ENCODE measurements at places on chromosomes 13 and 19. TPM values are rescaled to one million over a fixed set of nuclear protein-coding genes. Genes with fewer than 3 reads are reported as not detected.
A peak's percentile ranks its signal among the peaks of the same experiment; 100 is the strongest.

DNA sequence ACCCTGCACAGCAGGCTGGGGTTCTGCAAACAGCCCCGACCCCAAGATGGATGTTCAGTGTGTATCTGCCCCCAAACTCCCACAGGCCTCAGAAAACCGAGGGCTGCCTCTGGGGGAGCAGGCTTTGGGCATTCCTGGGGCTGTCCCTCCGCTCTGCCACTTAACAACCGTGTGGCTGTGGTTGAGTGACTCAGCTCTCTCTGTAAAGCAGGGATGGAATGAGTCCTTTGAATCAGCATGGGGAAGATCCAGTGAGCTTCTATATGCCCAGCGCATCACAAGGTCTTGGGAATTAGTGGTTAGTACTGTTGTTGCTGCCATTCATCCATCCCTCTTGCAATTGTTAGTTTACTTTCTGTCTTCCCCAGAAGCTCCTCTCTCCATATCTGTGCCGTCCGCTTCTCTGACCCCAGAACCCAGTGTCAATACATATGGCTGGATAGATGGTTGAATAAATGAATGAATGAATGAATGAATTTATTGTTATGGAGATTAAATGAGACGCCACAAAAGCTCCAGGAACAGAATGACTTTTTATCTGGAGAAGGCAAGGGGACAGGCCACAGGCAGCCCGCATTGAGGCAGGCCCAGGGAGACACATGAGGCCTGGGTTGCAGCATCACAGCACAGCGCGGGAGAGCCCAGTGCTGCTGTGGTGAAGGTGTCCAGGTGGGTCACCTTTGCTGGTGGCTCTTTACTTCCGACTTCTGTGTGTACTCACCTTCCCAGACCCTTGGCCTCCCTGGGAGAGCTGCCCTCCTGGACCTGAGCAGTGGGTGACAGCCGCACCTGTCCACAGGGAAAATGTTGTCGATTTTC is 89.2 kb downstream of the RGCC start:
- DNase-seq: no peak

DNA sequence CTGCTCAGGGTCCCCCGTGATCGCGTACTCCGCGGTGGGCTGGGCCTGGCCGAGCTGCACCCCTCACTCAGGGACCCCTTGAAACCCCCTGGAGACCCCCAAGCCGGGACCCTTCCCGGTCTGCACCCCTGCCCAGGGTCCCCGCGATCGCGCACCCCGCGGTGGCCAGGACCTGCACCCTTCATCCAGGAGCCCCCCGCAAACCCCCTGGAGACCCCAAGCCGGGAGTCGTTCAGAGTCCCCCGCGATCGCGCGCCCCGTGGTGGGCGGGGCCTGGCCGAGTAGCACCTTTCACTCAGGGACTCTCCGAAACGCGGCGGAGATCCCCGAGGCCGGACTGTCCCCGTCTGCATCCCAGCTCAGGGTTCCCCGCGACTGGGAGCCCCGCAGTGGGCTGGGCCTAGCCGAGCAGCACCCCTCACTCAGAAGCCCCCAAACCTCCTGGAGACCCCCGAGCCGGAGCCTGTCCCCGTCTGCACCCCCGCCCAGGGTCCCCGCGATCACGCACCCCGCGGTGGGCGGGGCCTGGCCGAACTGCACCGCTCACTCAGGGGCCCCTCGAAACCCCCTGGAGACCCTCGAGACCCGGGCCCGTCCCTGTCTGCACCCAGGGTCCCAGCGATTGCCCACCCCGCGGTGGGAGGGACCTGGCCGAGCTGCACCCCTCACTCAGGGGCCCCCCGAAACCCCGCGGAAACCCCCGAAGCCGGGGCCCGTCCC is 748 bp downstream of the LMNB2 start:
- no peak for DNase-seq

DNA sequence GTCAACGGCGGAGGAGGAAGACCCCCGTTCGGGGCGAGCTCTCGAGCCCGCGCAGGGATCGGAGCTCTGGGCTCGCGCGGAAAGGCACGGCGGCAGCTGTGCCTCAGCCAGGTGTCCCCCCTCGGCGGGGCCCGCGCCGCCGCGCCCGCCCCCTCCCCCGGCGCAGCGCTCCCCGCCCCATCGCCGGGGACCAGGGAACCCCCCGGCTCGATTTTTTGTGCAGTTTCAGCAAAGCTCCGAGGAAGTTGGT is 110.0 kb downstream of the KCNRG start:
- DNase-seq: no peak

DNA sequence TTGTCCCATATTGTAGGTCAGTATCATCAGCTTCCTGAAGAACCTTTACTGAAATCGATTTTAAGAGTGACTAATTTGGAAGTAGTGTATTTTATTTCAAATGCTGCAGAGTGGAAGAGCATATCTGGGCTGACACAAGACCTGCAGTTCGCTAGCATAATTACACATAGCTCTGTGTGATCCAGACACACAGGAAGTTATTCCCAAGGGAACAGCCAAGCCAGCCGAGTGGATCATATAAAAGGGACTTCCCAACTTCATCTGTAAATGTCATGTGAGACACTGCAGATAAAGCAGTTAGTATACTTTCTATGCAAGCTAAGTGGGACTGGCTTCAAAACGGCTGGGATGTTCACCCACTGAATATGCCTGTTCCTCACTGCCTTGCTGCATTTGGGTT is 760.4 kb downstream of the SLITRK1 start:
- DNase-seq: no peak

GRCh38 chr19:2355168-2356035 is 4.7 kb upstream of the TMPRSS9 start:
- no peak for DNase-seq

- no peak for DNase-seq
Observed at GRCh38 chr19:34960103-34960805, 3.8 kb downstream of the ZNF792 start.

DNA sequence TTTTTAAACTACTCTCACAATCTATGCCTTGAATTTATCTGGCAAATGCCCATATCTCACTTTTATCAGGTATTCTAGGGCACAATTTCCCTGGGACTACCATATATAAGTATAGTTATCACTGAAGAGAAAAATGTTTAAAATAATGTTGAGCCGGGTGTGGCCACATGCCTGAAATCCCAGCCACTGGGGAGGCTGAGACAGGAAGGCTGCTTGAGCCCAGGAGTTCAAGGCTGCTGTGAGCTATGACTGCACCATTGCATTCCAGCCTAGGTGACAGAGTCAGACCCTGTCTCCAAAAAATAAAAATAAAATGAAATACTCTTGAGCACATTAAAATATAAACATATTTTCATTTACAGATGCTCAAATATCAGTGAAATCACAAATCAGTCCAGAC is 4.1 kb downstream of the KATNAL1 start:
- DNase-seq: no peak

DNA sequence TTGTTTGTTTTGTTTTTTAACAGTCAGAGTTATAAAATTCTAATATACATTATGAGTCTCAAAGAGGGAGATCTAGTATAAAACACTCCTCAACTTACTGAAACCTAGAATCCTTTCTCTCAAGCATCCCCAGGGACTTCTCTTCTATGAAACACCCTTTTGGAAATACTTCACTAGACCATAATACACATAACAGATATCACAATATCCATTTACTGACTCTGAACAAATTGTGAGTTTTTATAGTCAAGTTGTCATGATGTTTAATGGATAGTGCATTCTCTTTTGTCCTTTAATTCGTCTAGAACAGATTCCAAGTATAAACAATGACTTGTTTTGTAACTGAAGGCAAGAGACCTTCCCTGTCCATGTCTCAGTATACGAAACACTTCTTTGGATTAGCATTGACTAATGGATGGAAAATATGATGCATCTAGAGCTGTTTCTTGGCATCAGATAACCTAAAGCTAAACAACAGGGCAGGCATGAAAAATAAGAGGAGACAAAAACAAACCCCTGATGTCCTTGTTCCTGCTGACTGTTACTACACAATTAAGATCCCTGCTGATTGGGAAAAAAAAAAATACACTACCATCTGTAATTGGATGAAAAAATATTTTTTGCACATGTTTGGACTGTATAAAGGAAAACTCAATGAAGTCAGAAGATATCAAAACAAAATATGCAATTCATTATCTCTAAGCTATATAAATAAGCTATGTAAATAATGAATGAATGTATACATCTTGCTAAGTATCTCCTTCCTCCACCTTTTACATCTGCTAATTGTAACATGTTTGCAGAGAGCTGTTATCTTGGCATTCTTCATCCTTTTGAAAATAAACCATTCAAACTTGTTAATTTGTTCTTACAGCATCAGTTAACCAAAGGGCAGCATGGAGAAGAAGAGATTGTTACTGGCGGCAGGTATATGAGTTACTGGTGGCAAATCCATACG is 214.2 kb downstream of the LACC1 start:
- no peak for DNase-seq

DNA sequence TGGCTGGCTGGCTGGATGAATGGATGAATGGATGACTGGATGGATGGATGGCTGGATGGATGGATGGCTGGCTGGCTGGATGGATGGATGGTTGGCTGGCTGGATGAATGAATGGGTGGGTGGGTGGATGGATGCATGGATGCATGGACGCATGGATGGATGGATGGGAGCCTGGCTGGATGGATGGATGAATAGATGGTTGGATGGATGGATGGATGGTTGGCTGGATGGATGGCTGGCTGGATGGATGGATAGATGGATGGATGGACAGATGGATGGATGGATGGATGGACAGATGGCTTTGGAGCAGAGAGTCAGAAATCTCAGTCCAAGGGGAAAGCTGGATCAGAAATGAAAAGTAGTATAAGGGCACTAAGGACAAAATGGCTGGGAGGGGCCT is 106.4 kb upstream of the SERP2 start:
- DNase-seq: no peak

GRCh38 chr19:40266119-40266518 is 19.0 kb downstream of the AKT2 start:
- DNase-seq: no peak

DNA sequence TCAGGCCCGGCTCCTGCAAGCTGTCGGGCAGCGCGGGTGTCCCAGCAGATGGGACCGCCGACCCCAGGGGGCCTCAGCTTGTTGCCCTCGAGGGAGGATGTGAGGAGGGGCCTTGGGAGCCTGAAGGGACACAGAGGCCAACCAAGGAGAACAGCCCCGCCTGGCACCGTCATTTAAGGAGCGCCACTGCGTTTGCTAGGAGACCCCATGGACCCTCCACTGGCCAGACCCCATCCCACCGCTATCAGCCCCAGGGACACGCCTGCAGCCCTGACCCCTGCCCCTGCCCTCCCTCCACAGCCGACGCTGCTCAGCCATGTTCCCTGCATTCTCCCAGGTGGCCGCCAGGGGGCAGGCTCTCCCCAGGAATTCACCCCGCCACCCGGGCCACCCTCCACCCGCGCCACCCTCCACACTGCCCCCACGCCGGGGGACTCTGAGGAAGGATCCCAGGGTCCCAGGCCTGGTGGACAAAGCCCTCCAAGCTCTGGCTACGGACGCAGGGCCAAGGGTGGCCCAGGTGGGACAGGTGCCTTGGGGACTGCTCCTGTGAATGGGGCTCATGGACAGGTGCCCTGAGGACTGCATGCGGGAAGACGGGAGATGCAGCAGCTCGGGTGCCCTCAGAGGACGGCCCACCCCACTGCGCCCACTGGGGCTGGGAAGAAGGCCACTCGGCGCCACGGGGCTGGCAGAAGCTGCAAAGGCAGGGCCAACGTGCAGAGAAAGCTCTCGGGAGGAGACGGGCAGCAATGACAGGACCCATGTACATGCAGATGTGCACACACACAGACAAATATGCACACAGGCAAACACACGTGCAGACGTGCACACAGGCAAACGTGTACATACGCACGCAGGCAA is 34.4 kb downstream of the PIP5K1C start:
- DNase-seq: no peak

- DNase-seq: peak; percentile 3
Observed at GRCh38 chr13:20359335-20359734, 127.2 kb upstream of the GJB6 start.

GRCh38 chr13:44299152-44299943 is 74.3 kb upstream of the SERP2 start:
- no peak for DNase-seq

DNA sequence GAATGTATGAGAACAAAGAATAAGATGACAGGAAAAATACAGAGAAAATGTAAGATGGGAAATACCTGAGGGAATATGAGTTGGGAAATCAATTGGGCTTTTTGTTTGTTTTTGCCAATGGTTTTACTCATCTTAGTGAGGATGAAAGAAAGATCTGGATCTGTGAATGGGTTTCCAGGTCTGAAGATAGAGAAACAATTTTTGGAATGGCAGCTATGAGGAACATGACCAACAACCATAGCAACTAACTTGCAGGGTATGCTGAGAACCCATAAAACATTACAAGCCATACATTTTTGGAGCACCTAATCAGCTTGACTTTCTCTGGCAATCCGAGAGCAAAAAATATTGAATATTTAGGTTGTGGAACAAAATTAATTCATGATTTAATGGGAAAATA is 290.0 kb downstream of the KCTD12 start:
- DNase-seq: no peak

- no peak for DNase-seq
Observed at GRCh38 chr19:795073-795611, 2.1 kb upstream of the PTBP1 start.

GRCh38 chr13:96172066-96172465 is 82.2 kb downstream of the HS6ST3 start:
- DNase-seq: no peak

The SIGLEC14 gene
- total RNA-seq: 0.44 TPM

The ALOX5AP gene
- total RNA-seq: not detected

The ZNF506 gene
- total RNA-seq: 22.2 TPM

The APC2 gene
- 0.05 TPM for total RNA-seq

The IGFL1 gene
- total RNA-seq: not detected

The KASH5 gene
- total RNA-seq: not detected

Measured in glomerular endothelial cell (primary cell).